H7 (cell line): ENCODE measurements at places on chromosomes 12 and 14.

- DNase-seq, result no peak
These were observed 2.9 kb downstream of the MMP17 start for GRCh38 chr12:131830914-131831571.

- DNase-seq, result peak; percentile 29
These were observed 2.4 kb downstream of the FOS start for GRCh38 chr14:75280831-75281653.

GRCh38 chr12:80937391-80938238 is at the start of gene LIN7A:
LIN7A (minus strand) TSS chr12:80937934; CDS start chr12:80937722, 212 bp downstream.
- DNase-seq, result peak; percentile 67

GRCh38 chr14:55946231-55946630 is 172.0 kb upstream of the PELI2 start:
- no peak for DNase-seq

- DNase-seq, result no peak
These were observed 203.7 kb downstream of the SPTSSA start for GRCh38 chr14:34258318-34258717.

DNA sequence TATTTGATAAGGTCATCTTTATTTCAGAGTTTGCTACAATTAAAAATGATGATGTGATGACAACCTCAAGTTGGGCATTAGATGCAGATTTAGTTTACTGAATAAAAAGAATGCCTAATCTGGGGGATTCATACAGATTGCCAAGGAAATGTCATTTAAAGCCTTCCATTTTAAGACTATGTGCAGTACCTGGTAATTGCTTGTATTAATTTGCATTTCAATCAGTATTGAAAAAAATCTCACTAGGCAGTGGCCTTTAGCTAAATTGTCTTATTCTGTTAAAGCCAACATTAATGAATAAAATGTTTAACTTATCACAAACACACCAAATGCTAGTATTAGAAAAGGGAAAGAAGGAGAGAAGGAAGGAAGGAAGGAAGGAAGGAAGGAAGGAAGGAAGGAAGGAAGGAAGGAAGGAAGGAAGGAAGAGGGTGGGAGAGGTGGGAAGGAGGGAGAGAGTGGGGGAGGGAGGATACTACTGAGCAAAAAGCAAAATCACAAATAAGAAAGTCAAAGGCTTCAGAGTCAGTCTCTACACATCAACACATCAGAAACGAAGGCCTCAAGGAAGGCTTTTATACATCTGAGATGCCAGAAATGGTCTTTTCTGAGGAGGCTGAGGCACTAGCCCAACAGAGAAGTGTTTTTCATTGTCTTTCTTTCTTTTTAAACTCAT is 271.1 kb upstream of the CLEC14A start:
- DNase-seq, result no peak

DNA sequence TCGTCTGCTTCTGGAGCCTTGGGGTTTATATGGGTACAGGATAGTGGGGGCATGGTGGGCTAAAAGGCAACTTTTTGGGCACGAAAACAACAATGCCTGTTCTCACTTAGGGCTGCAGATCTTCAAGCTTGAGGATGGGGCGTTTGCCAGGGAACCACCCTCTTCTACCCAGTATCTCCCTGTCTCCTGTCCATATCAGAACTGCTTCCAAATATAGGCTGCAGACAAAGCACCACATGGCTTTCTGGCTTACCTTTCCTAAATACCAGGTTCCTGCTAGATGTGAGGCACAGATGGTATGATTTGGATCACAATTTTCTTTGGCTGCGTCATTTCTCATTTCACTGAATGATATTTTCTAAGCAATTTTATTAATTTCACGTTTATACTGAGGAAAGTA is 70.4 kb downstream of the CMAS start:
- DNase-seq, result no peak

GRCh38 chr12:80620281-80620680 is 87.2 kb upstream of the MYF6 start:
- no peak for DNase-seq

DNA sequence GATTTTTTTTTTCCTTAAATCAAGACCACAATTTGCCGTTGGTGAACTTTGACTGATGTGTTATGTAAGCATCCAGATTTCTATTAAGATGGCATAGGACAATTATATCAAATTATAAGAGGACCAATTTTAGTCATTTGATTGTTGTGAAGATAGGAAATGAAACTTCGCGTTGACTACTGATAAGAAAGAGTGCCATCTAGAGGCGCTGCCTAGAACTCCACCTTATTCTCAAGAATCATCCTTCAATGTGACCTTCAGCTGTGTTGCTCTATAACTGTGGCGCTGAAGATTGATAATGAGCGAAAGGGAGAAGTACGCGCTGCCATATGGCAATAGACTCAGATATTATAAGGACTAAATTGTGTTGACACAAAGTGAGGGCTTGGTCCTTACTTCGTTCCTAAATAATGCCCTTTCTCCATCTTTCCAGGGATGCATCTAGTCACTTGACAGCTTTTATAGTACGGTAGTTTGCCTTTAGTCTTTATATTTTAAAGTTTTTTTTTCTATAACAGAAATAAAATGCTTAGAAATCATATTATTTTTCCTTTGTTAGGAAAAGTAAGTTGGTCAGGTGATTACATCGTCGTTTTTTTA is 350.8 kb upstream of the STXBP6 start:
- DNase-seq, result peak; percentile 22

DNA sequence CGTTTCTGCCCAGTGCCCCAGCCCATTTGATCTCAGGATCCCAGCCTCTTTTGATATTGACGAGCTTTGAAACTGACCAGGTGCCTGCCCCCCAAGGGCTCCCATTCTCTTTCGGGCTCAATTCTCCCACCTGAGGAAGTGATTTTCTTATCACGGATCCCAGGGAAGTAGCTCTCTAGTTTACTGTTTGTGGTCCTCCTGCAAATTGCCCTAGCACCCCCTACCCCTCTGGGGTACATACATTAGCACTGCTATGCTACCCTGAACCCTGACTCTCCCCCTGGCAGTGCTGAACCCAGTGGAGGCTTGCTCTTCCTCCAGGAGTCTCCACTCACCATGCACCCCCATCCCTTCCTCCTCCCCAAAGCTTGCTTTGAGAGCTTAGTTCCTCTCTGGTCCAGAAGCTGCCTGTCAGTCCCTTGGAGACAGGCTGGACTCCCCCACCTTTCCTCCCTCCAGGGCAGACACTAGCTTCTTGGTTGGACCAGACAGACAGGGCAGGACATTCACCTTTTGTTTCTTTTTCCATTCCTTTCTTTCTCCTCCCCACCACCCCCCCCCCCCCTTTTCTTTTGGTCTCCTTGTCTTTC is 4.4 kb upstream of the TBX3 start:
- DNase-seq, result peak; percentile 35

- DNase-seq, result peak; percentile 22
These were observed 21.0 kb downstream of the WIF1 start for GRCh38 chr12:65100140-65100539.

DNA sequence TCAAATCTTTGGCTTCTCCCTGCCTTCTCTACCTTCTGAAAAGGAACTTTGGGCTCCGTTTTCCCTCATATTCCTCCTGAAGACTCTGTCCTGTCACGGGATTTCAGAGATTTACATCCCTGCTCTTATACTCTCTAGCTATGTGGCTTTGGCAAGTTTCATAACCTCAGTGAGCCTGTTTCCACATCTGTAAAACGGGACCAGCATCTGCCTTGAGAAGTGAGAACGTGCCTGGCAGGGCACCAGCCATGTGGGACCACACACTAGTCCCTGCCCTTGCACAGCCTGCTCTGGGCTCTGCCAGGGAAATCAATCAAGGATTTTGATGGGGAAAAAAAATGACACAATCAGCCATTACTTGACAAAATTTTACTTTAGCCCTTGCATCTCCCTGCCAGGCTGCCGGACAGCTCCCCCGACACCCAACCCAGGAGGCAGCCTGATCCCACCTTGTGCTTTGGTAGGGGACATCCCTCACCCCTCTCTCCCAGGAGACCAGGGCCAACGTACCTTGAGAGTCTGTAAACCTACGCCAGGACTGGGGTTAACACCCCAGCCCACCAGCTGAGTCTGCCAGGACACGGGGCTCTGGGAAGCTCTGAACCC is 8.5 kb downstream of the PHETA1 start:
- no peak for DNase-seq
